NCI-H524 (cell line): ENCODE measurements at places on chromosomes 5 and 9.

DNA sequence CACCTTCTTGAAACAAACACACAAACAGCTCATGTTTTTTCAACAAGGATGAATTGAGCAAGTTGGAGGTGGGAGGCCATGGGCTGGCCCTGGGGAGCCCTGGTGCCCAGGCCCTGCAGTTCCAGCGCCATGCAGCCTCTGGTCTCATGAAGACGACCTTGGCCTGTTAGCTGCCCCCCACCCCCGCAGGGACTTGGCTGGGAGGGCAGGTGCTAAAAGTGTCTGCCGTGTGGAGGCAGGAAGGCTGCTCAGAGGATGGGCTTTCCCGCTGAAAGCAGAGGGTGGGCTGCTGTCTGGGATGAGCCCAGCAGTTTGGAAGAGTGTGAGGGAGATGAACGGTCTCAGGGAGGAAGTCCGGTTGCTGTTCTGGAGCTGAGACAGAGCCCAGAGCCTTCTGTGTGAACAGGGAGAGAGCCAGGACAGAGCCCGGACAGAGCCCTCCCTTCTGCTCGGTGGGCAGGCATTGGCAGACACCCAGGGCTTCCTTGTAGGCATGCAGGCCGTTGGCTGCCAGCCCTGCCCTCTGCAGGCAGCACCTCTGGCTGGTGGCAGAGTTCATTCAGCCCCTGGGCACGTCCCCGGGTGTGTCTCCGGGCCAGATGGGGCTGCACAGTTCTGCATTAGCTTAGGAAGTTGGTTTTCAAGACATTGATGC, 18.7 kb downstream of the ROPN1L start:
- no peak for DNase-seq

DNA sequence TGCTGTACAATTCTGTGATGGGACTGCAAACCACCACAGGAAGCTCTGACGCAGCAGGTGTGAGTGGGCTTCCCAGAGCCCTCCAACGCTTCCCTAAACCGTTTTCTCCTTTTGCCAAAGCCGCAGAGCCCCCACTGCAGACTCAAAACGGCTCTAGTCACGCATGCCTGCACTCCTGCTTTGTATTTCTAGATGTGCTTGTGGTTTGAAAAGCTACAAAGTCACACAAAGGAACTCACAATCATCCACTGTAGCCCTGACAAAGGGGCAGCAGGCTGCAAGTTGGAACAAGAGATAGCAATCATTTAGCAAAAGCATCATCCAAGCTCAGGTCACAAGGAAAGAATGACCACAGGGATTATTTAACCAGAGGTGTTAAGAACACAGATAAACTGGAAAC, 79.3 kb downstream of the PTPN3 start:
- DNase-seq, result no peak

GRCh38 chr5:83688281-83688680, 32.4 kb downstream of the HAPLN1 start:
- DNase-seq, result no peak

- DNase-seq, result no peak
These were observed 5.5 kb upstream of the PSAT1 start for GRCh38 chr9:78291240-78291925.

DNA sequence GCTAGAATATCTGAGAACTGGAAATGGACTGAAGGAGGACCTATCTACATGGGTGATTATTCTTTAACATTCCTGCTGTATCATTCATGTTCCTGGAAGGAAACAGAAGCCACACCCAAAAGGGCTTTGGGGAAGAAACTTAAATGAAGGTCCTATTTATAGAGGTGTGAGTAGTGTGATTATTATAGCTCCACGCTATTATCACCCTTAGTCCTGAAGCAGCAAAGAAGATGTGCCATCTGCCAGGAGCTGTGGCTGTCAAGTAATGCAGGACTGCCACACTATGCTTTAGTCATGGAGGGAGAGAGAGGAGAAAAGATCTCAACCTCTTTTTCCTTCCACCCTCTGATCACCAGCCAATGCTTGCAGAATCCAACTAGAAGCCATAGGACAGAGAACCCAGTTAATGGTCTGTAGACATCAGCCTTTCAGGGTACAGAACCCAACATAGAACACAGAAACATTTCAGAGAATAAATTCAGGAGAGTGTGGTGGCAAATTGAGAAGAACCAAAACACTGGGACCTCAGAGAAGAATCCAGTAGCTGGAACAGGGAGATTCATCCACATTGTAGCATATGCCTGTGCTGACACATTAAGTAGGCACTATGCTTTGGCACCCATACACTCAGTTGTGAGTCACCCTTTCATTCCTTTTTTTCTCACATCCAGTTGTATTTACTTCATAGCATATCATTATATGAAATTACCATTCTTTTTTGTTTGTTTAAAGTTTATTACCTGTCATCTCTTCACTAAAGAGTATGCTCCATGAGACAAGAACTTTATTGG, 21.0 kb upstream of the RNF180 start:
- no peak for DNase-seq

GRCh38 chr5:137345396-137345795, 153.7 kb downstream of the SPOCK1 start:
- no peak for DNase-seq

DNA sequence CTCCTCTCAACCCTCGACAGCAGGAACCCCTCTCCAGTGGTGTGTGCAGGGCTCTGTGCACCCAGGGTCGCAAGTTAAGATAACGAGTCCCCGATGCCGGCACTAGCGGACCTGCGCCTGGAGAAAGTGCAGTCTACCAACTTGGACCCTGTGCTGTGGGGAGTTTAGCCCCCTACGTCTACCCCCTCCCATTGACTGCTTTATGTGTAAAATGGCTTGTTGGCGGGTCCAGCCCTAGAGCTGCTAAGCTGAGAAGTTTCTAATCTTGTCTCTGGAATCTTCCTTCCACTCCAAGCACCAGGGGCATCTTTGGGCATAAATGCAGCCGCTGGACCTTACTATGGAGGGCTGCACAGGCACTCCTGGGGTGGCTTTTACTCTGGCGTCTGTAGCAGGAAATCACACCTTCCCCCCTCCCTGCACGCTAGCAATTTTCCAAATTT, 7.1 kb upstream of the PITX1 start:
- DNase-seq, result no peak

DNA sequence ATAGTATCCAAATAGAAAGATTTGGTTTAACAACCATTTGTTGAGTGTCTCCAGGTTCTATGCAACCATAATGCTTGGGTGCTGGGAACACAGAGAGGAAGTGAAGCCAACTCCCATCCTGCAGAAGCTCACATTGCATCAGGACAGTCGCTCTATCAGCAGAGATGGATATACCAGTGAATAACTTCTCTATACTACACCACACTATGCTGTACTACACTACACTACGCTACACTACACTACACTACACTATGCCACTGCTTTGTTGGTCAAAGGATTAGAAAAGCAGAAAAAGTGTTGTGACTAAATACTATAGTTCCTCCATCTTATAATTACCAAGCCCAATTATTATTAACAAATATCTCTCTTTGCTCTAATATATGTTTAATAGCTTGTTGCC, 89.2 kb upstream of the PRRC1 start:
- DNase-seq, result no peak

GRCh38 chr9:105554042-105554441, 3.9 kb upstream of the FKTN start:
- no peak for DNase-seq

DNA sequence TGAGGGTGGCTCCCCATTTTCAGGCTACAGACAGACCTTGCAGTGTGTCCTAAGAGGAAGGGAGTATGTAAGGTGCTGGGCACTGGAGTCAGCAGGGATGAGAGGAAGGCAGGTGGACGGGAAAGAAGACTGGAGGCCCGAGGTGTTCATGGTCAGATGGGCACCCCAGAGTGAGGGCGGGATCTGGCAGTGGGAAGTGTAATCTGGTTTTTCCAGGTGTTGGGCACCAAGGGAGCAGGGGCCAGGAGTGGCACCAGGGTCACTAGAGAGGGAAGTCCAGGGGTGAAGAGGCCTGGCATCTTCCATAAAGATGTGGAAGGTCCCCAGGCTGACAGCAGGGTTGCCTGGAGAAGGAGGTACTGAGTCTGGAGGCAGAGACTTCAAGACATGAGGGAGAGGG, 29.7 kb downstream of the PITX1 start:
- no peak for DNase-seq

- peak; percentile 3 for DNase-seq
These were observed 30.3 kb downstream of the FAM240B start for GRCh38 chr9:38689678-38690077.

DNA sequence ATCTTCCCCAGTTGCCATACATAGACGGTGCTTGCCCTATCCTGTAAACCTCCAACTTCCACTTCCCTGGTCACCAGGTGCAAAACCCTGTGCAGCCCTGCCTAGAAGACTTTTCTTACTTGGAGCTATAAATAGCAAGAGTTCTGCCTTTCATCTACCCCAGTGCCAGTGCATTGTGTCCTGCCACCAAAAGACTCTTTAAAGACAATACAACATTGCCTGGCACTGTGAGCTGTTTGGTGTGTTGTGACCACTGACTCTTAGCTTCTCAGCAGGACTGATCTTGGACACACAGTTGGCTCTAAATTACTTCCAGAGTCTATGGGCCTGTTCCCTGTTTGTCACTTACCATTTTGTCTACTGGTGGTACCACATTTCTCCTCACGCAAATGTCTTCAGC, 608.1 kb downstream of the CDH9 start:
- DNase-seq, result no peak

GRCh38 chr5:128870373-128870772, 94.9 kb upstream of the SLC27A6 start:
- no peak for DNase-seq

GRCh38 chr5:66850354-66851075, 254.3 kb downstream of the MAST4 start:
- DNase-seq, result no peak

GRCh38 chr9:136587145-136587943, 41.5 kb upstream of the NOTCH1 start:
- peak; percentile 56 for DNase-seq

GRCh38 chr9:107299437-107299836, 16.4 kb downstream of the RAD23B start:
- DNase-seq, result no peak

- no peak for DNase-seq
These were observed 65.9 kb downstream of the GABBR2 start for GRCh38 chr9:98642661-98643312.

DNA sequence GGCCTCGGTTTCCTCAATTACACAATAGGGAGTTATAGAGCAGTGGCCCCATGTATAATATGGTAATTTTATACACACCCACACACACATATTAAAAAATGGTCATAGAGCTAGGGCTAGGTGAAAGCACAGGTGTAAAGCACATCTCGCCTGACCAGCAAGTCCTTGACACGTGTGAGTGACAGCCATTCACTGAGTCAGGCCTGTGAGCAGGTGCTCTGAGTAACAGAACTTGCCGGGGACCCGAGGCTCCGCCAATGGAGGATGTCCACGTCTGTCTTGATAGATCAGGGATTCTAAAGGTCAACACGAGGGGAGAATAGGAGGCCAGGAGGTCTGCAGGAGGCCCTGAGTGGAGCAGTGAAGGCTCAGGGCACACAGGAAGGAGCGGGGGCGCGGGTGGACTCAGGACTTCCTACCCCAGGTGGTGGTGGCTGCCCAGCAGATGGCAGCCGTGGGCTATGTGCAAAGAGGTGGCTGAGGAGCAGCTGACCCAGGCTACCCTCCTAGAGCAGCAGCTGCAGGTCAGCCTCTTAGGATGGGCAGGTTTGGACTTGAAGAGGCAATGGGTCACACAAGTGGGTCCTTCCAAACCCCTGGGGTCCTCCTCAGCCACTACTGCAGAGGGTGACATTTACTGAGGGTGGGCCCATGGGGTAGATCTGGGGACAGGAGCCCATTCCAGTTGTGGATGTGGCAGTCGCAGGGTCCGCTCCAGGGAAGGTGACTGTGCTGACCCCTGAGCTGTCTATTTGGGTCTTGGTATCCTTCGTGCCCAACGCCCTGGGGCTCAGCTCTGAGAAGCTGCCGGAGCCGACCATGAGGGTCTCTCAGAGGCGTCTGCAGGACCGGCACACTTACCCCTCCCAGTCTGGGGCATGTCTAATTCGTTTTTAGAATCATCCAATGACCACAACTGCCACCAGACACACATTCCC, 45.9 kb downstream of the PRRT1B start:
- DNase-seq, result peak; percentile 63

GRCh38 chr5:19880859-19881436, 107.1 kb downstream of the CDH18 start:
- DNase-seq, result no peak

DNA sequence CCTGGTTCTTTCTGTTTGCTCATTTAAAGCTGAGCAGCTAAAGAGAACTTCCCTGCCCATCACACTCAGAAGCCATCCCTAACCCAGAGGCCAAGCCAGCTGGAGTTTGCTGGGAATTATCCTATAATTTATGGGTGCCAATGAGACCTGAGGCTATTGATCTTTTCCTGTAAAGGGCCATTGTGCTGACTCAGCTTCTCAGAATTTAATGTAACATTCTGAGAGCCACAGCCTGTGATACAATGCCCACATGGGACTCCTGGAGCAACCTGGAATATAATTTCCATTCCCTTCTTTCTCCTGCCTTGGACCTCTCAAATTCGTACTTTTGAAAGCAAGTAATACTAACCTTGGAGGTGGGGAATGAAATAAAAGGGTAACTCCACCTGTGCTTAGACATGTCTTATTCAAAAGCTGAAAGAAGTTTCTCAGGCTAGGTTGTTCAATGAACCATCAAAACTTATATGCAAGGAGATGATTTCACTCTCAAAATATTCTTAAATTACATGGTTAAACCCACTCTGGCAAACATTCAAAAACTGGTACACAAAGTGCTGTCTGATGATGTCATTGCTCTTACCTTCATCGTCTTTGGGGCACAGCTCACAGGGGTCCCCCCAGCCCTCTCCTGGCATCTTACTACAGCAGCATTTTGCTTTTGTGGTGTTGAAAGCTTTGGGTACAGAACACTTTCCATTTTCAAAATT, 206.7 kb downstream of the SLC12A2 start:
- no peak for DNase-seq

DNA sequence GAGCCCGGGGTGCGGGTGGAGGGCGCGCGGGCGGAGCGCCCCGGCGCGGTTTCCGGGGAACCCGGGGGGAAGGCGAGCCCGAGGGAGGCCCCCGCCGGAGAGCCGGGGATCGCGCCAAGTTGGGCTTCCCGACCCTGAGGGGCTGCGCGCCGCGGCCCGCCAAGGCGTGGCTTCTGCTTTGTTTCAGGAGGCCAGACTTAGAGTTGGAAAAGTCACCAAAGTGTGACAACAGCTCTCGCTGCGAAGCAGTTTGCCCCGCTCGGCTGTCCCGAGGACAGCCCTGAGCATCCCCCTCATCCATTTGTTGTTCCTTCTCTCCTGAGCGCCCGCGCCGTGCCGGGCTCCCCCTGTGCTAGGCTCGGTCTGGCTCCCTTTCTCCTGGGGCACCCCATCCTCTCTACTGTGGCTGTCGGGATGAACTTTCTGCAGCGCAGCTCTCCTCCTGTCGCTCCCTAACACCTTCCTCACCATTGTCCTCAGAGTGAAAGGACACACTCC, 410 bp downstream of the GLIPR2 start:
- no peak for DNase-seq

- DNase-seq, result no peak
These were observed 55.3 kb downstream of the TRPC7 start for GRCh38 chr5:136309932-136310598.
